ENCODE measurements at places on chromosomes 5 and 9.

- no peak for DNase-seq
Measured at GRCh38 chr9:109134167-109134578, 14.4 kb upstream of the TMEM245 start.

DNA sequence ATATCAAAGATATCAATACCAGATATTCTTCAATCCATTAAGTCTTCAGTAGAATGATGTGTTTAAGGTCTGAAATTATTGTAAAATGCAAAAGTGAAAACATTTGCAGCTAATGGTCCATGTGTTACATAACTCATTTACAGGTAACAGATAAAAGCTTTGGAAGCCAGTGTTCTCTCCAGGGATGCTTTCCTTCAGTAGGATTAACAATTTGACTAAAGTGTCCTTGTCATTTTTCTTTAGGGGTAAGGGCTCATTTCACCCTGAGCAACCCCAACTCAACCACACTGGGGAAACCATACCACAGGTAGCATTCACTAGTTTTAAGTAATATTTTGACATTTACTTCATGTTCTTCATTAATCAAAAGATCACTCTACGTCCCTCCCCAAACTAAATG, 12.9 kb downstream of the HNRNPK start:
- no peak for DNase-seq

DNA sequence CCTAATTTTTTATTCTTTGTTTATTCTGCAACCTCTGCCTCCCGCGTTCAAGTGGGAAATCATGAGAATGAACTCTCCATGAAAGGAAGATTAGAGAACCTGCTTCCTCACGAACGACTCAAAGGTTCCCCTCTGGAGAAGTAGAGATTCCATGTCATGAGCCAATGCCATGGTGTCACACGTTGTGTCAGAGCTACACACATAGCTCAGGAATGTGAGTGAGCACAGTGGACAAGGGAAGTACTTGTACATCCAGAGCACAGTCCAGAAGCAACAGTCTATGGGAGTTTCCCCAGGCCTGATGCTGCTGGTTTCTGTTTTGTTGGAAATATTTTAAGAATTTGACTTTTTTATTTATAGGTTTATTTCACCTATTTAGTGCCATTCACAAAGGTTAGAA, 26.8 kb upstream of the PPP2CA start:
- no peak for DNase-seq

DNA sequence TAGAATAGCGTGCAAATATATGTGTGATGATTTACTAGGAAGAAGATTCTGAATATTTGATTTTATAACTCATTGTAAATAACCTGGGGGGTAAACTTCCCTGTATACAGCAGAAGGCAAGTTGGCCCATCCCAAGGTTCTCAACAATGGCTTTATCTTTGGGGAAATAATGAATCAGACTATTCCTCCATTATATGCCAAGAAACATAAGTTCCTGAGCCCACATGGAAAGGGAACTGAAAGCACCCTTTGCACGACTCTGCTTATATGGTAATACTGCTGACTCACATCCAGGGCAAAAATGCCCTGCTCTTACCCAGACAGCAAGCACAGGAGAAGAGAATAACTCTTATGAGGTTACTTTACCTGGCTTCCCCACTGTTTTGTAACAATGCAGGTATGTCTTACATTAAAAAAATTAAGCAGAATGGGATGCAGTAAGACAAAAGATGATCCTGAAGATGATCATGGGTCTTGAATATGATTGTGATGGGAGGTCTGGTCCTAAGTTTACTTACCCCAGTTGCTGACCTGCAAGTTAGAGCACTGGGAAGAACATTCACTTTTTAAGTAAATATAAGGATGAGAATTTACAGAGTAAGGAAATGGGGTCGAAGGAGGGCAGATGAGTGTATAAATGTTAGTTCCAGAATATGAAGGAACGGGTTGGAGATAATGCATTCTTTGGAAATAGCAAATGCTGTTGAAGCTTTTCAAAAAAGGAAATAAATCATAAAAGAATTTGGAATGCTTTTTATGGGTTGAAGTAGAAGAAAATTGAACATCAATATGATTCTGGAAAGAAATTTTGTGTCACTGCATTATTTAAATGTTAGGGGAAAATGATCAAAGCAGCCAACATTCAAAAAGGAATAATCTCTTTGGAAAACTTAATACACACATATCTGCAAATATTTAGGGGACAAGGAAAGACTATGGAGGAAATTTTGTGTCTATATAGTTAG, 428.4 kb upstream of the MPDZ start:
- no peak for DNase-seq

DNA sequence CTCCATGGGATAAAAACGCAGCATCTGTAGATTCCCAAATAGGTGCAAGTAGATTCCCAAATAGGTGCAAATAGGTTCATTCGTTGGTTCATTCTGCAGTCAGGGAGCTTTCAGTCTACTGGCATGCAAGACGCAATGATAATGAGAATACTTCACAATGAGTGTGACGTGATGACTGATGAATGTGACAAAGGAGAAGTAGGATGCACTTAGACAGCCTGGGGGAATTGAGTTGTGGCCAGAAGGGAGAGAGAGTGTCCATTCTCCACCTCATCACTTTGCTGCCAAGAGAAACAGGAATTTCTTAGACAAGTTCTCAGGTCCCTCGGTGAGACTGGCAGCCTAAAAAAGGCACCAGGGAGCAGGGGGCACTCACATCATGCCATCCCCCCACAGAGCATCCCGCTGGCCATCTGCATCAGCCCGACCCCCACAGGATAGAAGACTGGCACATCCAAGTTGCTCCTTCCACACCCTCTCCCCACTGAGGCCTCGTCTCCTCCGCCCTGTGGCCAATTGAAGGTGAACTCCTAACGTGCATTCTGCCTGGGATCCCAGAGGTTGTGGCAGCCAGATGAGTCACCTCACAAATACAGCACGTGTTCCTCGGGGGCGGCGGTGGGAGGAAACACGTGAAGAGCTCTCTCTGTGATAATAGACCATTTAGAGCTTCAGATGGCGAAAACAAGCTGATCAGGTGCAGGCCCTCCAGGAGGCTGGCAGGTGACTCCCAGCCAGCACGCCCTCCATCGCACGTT, 19.9 kb upstream of the KCNIP1 start:
- no peak for DNase-seq

GRCh38 chr9:124320062-124320973, 62.6 kb downstream of the NEK6 start:
- peak; percentile 47 for DNase-seq

GRCh38 chr5:161847941-161848391, at the start of gene GABRA1:
Gene GABRA1 (plus strand): TSS chr5:161848120. CDS start chr5:161850811, 2,691 bp downstream.
- DNase-seq = no peak

GRCh38 chr5:112795342-112795741, 57.7 kb downstream of the APC start:
- DNase-seq = no peak

DNA sequence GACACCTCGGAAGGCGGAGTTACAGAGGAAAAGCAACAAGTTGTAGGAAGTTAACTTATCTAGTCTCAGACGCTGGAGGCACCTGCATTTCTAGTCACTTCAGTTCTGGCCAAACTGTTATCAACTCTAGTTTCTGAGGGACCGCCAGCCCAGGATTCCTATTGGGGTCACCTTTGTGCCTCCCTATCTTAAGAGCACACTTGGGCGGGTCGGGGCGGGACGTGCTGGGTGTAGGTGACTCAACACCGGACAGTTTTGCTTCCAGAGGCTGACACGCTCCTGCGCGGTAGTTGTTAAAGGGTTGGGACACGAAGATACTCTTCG, 679 bp upstream of the KDM4C start:
- DNase-seq = peak; percentile 87

- DNase-seq = no peak
Measured at GRCh38 chr5:158039441-158039840, 180.5 kb upstream of the CLINT1 start.

DNA sequence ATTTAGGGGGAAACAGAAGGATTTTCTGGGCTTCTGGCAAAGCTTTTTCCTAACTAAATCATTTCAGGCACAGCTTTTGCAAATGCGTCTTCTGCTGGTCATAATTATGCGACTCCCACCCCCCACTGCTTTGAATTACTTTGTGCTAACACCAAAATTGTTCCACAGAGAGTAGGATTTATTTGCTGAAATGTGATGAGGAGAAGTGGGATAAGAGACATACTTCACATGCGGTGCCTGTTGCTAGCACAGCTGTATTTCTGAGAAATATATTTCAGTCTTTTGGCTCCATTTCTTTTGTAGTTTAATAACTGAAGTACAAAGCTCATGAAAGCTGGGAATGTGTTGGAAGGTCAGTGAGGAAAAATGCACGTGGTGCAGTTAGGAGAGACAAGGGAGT, 83.2 kb upstream of the TAS2R1 start:
- DNase-seq = no peak

DNA sequence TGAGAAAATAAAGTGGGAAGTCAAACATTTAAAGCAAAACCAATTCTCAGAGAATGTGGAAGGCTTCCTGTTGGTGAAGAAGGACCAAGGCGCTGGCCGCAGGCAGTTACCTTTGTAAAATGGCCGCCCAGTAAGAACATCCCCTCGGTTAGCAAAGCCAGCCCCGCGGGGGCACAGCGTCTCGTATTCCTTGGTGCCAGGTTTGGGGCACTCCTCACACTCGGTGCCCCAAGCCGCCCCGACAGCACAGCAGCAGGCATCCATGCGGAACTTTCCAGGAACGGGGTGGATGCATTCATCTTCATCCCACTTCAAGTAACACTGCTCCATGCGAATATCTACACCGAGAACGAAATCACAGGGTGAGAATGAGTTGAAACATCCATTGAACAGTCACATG, 192.8 kb downstream of the FBN2 start:
- no peak for DNase-seq

DNA sequence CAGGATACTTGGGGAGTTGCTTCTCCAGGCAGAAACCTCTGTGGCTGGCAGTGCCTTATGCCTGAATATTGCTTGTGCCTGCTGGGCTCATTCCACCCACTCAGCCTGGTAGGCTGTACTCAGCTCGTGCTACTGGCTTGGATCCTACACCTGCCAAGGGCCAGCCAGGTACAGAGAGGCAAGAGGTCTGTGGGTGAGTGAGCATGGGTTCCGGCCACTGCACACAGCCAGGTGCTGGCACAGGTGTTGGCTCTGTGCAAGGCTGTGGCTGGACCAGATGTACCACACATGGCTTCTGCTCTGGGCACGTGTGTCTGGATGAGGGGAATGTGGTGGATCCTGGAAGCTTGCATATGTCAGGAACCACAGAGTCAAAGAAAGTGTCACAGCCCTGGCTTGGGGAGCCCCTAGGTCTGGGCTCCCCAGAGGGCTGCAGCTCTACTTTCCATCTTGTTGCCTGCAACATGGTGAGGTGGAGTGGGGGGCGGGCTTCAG, 76.7 kb upstream of the C6 start:
- no peak for DNase-seq

- DNase-seq = no peak
Measured at GRCh38 chr5:36442352-36442751, 140.7 kb upstream of the RANBP3L start.

GRCh38 chr5:14672484-14673394, 8.2 kb downstream of the OTULIN start:
- DNase-seq = no peak

DNA sequence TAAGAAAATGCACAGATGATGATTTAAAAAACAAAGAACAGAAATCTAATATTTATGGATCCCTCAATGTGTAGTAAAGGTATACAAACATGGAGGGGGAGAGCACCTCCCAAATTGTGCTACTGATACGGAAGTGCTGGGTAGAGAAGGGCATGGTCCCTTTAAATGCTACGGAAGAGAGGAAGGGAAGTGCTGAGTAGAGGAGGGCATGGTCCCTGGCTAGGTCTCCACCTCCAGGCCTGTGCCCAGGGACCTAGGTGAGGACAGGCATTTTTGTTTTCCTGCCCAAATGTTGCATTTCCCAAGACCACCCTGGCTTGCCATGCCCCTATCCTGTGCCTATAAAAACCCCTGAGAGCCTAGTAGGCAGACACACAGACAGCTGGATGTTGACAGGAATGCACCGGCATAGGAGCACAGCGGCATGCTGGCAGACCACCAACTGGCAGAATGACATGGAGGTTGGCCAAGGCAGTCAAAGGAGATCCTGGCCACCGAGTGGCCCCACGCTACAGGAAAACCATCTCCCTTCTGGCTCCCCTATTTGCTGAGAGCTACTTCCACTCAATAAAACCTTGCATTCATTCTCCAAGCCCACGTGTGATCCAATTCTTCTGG, 62.1 kb upstream of the SPDL1 start:
- no peak for DNase-seq

DNA sequence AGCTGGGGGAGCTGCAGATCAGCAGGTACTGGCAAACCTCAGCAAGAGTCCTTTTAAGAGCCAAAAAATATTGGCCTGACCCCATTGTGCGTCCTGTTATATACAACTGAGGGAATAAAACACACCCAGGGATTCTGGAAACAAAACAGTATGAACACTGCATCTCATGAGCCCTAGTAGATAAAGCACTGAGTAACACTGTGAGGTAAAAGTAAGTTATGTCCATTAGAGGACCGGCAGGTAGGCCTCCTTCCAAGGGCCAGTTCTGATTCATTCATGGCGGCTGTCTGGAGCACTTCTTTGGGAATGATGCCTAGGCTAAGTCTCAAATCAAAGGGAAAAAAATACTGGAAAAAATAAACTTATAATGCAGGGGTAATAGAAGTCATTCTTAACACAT, 64.9 kb downstream of the PDE4D start:
- DNase-seq = no peak

DNA sequence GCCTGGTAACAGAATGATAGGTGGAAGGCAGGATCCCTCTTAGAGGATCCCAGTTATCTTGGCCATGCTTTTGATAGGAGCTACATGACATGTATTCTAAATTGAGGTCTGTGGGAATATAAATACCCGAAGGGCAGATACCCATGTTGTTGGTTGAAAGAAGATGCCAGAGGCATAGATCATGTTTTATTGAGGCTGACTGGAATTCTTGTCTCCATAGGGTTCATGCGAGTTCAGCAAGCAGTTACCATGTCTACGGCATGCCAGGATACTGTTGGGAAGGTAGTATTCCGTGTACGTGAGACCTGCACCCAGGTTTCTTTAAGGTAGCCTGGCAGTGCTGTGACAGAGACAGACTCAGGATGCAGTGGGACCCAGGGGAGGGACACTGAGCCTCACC, 230.7 kb downstream of the NR3C1 start:
- DNase-seq = no peak

- DNase-seq = peak; percentile 96
Measured at GRCh38 chr5:35854248-35854647, 2.4 kb upstream of the IL7R start.

GRCh38 chr5:1181451-1182359, 19.7 kb upstream of the SLC6A19 start:
- no peak for DNase-seq

GRCh38 chr5:83714810-83715209, 5.8 kb downstream of the HAPLN1 start:
- DNase-seq = no peak

DNA sequence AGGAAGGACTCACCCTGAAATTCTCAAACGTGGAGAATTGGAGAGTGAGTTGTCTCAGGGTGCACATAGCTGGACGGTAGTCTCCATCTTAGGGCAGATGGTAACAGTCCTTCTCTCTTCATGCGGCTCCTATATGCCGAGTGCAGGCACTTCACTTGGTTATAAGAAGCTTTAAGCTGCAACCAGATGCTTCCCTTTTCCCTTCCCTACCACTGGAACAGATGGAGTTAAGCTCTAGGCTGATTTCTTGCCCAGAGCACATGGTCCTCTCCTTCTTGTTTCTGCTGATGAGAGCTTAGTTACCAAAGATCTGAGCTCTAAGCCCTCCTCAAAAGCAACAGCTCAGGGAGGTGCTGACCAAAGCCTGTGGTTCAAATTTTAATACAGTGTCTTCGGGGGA, 355.7 kb downstream of the ARHGEF28 start:
- DNase-seq = no peak
